ENCODE measurements at places on chromosomes 16 and 17.
A peak's percentile ranks its signal among the peaks of the same experiment; 100 is the strongest.

DNA sequence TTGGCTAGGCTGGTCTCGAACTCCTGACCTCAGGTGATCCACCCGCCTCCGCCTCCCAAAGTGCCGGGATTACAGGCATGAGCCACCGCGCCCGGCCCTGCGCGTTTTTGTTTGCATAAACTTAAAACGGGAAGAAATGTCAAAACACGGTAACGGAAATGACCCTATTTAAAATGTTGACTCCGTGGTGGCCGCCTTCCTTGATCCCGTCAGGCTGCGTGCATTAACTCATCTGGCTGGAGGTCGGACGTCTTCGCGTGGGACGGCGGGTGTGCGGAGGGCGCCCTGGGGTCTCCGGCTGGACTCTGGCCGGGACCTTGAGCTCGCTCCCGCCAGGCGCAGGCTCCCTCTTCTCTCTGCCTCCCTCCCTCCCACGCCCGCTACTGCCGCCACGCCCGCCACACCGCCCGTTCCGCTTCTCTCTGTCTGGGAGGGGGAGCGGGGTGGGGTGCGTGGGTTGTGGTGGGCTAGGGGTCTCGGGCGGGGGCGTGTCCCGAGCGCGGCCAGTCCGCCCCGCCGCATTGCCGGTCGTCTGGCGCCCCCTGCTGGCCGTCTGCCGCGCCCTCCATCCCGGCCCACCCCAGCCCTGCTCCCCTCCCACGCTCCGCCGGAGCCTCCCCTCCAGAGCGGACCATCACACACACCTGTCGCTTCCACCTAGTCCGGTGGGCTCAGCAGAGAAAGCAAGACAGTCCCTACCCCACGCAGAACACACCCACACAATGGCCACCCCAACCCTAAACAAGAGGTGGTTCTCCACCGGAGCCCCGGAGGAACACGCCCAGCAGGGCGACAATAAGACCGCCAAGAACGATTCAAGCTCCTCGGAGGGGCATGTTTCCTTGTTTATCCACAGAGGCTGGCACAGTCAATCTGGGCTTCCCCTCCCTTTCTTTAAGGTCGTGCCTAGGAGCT lies 1.2 kb upstream of the CCDC42 start:
- DNase-seq, result peak; percentile 93

DNA sequence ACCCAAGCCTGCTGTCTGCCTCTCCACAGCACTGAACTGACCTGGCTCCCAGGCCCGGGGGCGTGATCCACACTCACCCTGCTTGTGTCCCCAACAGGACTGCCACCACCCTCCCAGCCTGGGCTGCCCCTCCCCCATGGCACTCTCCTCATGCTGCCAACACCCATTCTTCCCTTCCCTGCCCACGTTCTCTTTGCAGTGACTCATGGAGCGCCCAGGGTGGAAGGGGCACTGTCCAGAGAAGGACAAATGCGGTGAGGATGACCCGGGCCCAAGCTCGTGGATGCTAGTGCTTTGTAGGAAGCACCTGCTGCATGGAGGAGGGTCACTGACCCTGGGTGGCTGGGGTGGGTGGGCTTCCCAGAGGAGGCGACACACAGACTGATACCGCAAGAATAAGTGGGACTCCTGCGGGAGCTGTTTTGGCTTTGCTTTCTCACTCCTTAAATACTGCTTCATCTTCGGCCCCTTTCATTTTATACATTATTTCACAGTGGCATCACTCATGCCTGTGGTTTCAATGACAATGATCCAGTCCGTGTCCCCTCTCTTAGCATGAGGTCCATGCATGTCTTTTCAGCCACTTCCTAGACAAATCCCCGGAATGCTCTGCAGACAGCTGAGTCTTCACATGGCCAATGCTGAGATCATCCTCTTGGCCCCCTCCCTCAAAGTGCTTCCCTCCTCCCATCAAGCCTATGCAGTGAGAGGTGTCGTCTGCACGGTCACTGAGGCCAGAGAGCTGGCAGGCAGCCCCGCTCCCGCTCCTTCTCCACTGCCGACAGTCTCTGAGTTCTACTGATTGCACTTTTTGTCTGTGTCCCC lies 17.6 kb downstream of the CDK5R1 start:
- no peak for DNase-seq

DNA sequence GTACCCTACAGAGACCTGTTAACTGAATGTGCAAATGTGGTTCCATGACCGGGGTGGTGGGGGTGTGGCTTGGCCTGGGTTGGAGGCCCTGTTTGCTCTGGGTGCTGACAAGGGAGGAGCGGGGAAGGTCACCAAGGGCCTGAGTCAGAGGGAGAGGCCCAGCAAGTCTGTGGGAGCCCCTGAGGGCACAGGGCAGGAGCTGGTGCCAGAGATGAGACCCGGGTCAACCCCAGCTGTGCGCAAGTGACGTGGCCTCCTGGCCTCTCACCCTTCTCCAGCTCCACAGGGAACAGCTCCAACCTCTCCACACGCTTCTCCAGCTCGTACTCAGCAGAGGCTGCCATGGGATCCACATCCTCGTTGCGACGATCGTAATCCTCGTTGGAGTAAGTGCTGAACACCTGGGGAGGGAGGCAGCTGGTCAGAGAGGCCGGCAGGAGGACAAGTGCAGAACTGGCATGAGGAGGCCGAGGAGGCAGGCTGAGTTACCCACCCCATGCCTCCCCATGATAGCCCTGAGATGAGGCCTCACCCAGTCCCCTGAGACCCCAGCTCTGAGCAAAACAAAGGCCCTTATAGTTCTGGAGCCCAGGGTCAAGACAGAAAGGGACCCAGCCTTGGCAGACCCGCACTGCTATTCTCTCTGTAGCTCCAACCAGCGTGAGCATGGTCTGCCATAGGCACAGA lies 5.5 kb downstream of the PPP1R9B start:
- DNase-seq, result no peak

- DNase-seq, result peak; percentile 82
Observed at GRCh38 chr17:29369831-29370735, 20.1 kb upstream of the TAOK1 start.

DNA sequence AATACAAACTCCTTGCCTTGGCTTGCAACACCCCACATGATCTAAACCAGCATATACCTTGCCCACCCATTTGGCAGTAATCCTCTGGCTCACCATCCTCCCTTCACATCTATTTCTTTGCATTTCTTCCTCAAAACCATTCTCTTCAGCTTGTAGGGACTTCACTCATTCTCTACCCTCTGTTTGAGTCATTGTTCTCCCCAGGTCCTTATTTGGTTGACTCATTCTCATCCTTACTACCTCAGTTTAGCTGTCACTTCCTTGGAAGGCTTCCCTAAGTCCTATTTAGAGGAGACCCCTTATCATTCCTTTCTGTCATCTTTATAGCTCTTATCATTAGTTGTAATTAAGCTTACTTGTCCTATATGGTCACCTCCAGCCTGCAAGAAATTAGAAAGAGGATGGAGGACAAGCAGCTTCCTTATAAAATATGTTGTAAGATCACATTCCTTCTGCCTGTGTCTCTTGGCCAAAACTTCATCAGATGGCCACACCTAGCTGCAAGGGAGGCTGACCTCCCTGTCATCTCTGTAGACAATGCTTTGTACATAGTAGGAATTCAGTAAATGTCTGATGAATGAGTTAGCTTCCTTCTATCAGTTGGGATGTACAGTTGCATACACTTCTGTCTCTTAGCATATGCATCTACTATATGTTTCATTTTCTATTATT lies 1.7 kb downstream of the TTC19 start:
- no peak for DNase-seq

DNA sequence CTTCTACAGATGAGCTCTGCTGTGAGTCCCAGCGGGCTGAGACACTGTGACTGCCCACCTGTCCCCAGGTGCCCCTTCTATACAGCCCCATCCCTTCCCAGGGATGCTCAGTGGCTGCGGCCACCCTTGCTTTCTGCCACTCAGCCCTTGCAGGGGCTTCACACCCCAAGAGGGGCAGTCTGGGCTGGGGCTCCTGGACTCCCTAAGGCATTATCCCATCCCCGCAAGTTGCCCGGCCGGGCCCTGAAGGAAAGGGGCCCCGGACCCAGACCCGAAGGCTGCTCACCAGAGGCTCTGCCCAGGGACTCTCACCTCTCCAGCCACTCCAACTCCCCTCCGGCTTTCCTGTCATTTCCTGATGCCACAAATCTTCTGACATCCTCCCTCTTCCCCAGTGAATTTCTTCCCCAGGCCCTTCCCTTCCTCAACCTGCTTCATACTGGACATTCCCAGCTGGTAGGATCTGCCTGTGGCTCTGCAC lies 88.5 kb upstream of the TOB1 start:
- DNase-seq, result no peak

- DNase-seq, result no peak
Observed at GRCh38 chr17:65078441-65079160, 22.1 kb upstream of the GNA13 start.

GRCh38 chr17:33858682-33859081 lies 396.4 kb upstream of the CCL2 start:
- DNase-seq, result no peak

GRCh38 chr16:23146877-23147601 lies 2.2 kb downstream of the USP31 start:
- no peak for DNase-seq

DNA sequence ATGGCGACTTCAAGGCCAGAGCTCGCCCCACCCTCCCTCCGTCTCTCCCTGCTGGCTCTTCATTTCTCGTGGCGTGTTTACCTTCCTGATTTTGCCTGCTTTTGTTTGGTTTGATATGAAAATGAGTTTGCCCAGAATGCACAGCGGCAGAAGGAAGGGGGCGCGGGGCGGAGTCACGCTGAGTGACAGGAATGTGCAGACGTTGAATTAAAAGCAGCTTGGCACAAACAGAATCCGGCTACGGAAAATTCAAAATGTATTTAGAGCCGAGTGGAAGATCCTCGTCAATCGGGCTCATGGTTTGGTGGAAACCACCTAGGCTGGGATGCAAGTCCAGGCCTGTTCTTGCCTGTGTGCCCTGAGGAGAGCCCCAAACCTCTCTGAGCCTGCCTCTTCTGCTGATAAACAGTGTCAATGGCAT lies 102.7 kb downstream of the SDK2 start:
- no peak for DNase-seq
